Stimulated activated CD8-positive, alpha-beta memory T cell treated with anti-CD3 and anti-CD28 coated beads, Interleukin-7, amount 100 ng/mL, for 1 hour (primary cell): ENCODE measurements at places on chromosomes 3 and 15.

DNA sequence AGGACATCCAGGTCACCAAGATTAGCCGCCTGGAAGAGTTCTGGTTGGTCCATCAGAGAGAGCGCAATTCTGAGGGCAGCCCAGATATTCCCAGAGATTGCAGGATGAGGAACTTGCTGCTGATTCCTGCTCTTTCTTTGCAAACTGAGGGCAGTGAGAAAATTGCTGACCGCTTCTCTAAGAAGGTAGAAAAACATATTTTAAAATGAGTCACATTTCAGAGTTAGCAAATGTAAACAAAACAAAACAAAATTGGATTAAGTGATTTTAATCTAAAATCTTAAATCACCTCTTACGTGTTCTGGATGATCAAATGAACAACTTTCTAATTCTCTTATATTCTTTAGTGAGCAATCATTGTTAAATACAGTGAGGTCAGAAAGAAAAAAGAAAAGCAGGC is 149.0 kb downstream of the USP13 start:
- DNase-seq, result no peak

DNA sequence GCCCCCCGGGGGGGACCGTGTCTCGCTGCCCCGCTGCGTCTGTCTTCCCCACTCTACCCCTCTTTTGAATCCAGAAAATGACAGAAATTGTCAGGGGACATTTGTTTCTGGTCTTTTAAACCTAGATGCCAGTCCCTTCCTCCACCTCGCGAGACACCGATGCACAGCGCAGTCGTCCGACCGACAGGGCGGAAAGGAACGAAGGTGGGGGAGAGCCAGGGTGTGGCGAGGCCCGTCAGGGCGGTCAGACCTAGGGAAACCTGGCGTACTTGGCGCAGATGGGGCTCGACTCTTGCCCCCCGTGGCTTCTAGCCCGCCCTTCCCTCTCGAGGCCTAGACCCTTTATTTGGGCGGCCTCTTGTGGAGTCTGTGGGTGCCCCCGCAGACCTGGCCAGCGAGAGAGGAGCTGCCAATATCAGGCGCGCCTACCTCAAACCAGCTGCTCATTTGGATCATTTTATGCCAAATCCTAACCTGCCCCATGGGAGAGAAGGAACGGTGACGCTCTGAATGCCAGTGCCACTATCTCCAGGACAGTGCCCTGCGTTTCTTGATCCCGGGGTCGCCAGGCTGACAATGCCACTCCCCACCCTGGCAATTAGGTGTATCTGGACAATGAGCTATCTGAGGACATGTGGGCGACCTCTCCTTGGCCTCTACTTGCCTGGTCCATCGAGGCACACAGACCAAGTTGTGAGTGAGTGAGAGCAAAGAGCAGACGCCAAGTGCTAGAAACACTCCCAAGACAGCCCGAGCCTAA is 500 bp upstream of the RAB6B start:
- no peak for DNase-seq

- no peak for DNase-seq
These were observed 46.0 kb upstream of the PLXNA1 start for GRCh38 chr3:126936853-126937425.

DNA sequence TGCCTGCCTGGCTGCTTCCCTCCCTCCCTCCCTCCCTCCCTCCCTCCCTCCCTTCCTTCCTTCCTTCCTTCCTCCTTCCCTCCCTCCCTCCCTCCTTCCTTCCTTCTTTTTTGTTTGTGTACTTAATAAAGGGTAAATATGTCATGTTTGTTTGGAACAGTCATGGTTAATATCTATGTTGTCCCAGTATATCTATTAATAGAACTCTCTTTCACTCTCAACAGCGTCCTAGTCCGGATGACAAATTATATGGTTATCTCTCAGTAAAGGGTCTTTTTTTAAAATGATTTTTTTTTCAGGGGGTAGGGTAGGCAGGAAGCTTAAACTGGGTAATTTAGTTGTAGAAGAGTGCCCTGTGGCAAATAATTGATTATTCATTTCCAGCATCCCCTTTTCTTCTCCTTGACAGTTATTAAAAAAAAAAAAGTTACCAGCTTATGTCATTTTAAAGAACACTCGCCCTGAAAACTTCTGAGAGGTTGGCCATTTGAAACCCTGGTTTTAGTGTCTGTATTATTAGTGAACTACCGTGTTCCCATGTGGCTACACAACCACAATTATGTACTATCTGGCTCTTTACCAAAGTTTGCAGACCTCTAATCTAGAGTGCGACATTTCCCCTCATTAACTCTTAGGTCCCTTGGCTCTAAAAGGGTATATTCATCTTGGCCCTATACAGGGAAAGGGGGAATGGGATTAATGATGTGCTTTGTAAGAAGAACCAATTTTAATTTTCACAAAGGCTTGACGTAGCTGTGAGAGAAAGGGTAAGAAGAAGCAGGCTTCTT is 13.7 kb downstream of the TAGLN3 start:
- no peak for DNase-seq

DNA sequence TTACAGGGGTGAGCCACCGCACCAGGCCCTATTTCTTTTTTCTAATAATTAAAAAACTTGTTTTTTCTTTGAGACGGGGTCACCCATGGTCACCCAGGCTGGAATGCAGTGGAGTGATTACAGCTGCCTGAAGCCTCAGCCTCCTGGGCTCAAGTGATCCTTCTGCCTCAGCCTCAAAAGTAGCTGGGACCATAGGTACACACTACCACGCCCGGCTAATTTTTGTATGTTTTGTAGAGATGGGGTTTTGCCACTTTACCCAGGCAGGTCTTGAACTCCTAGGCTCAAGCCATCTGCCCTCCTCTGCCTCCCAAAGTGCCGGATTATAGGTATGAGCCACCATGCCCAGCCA is 858 bp upstream of the TKT start:
- no peak for DNase-seq

DNA sequence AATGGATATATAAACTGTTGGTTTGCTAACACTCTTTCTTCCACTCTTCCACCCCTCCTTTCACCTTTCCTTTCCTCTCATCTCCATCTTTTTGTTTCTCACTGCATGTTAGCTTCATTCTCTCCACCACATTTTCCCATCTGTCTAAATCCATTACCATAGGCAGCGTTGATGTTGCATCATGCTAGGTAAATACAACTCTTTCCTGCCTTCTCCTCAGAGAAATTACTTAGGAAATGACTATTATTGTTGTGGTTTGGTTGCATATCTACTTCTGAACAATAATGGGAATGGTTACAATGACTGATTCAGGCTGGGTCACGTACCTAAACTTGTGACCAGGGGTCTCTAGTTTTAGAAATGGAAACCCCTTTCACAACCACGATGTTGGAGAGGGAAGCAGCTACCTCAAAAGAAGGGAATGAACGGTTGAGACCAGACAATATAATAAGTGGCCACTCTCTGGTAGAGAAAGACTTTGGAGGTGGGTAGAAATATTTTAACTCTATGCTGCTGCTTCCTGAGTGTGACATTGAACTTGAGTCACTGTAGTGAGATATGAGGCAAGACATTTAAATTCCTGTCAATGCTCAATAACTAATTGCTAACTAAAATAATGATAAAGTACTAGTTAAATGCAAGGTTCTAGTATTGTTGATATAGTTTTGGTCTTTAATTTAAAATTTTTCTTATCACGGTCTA is 314.1 kb upstream of the TGFBR2 start:
- DNase-seq, result no peak

DNA sequence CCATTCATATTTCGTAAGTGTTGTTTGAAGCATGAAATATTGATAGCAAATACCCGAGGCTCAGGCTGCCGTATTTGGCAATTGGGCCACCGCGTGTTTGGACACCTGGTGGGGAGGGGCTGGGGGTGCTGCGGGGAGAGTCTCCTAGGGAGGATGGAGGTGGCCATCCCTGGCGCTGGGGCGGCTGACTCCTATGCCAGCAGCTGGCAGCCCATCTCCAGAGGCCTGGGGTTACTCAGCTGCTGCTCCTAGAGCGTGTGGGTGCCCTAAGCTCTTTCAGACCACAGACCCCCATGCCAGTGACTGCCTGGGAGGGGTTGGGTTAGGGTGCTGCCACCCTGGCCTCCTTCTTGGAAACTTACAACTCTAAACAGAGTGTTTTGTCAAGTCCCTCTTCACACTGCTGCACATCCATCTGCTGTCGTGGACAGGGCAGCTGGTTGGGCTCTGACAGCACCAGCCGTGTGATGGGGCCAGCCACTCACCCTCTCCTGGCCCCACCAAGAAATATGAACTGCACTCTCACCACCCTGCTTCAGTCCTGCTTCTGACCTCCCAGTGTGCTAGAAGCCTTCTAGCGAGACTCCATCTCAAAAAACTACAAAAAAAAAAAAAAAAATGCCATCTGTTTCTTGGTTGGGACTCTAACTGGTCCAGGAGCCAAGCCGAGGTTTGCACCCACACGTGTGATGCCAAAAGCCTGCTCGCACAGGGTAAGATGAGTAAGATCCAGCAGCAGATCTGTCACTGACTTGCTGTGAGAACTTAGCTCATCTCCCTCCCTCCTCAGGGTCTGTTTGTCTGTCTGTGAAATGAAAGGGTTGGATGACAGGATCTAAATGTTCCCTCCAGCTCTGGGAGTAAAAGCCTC is 156.2 kb downstream of the MEGF11 start:
- DNase-seq, result no peak

DNA sequence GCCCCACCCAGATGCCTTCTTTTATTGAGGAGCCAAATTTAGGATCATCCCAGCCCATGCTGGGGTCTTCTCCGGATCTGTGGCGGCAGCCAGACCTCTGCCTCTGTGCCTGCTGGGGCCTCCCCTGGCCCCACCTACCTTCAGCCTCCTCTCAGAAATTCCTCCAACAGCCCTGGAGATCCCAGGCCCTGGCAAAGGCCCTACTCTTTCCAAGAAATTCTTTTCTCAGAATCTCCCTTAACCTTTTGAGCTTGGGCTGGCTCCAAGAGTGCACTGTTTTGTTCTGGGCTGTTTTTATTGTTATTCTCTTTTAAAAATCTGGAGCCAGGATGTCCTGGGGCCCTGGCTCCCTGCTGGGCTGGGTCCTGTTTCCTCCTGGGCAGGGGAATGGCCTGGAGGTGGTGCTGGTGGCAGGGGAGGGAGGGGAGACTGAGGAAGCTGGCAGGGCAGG is 57.8 kb downstream of the GRIP2 start:
- no peak for DNase-seq

- no peak for DNase-seq
These were observed 325.5 kb downstream of the CHST2 start for GRCh38 chr3:143445118-143445517.

- DNase-seq, result no peak
These were observed 188.1 kb downstream of the CHST2 start for GRCh38 chr3:143307613-143308183.

DNA sequence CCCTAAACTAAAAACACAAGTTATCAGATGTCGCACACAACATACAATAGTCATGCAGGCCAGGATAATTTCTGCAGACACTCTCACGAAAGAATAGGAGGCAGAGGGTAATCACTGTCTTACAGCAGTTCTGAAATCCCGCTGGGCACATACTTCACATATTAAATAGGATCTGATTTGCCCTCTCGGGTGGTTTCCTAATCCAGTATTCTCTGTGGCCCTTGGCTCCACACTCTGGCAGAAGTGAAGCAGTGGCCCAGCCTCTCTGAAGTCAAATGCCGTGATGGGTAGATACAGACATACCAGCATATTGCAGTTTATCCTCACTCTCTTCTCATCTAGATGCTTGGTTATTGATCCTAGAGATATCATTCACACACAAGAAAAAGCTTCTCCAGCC is 19.0 kb downstream of the GADL1 start:
- no peak for DNase-seq

DNA sequence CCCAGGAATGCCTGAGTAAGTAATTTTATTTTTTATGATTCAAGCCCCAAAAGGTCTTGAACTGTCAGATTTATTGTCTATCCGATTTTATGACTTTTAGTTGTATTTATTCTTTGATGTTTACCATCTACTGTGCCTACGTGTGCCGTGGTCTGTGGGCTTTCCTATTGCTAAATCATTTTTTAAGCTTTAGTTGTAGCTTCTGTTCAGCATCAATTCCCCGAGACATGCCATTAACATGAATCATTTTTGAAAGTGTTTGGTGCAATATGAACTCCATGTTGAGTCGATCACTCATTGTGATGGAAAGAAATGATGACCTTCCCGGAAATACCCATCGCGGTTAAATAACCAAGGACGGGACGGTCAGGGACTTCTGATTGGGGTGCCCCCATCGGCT is 268.7 kb upstream of the THRB start:
- DNase-seq, result no peak

DNA sequence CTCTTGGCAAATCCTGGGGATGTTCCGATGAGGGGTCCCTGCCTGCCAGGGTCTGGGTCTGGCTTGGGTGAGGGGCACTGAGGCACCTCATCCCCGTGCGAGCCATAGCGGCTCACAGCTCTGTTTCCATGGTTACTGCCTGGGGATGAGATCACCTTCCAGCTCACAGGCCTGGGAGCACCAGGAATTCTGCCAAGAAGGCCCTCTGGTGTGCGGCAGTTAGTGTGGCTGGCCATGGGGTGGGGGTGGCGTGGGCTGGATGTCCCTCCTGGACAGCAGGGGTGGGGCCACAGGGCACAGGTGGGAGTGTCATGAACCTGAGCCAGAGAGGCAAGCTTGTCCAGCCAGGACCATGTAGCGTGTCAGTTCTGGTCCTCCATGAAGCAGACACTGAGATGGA is 22.1 kb upstream of the PRR23E start:
- no peak for DNase-seq

GRCh38 chr15:62211348-62211747 is 46.3 kb upstream of the C2CD4B start:
- DNase-seq, result no peak

GRCh38 chr3:15636028-15636709 is 34.6 kb downstream of the BTD start:
- DNase-seq, result no peak

GRCh38 chr3:16104156-16104555 is 70.3 kb upstream of the GALNT15 start:
- DNase-seq, result no peak

- no peak for DNase-seq
These were observed 187.6 kb downstream of the EBLN2 start for GRCh38 chr3:73249047-73249446.

DNA sequence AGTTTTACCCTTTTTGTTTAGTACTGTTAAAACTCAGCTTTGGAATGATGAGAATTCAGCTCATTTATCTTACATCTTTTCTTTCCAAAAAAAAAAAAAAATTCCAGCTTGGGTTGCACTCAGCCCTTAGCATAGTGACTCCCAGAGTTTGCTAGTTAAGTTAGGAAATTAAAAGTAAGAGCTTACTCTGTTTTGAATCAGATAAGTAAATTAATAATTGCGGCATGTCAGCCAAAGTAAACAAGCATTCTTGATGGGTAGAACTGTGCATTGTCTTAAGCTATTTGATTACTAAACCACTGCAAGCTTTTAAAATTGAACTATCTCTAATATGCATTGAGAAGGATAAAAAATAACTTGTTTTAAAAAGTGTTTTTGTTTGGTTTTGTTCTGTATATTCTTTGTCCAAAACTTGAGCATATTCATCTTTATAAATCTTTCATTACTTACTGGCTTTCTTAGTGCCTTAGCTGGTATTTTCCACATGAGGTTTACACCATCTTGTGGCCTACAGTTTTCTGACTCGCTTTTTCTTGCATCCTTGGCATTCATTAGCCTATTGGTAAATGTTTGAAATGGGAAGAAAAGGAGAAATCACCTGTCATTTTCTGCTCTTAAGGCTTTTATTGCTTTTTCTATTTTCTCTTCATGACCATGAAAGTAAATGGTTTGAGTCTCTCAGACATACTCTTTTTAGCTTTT is 107.6 kb downstream of the FILIP1L start:
- DNase-seq, result no peak
